ENCODE measurements at places on chromosomes 2 and 18.
A peak's percentile ranks its signal among the peaks of the same experiment; 100 is the strongest.

GRCh38 chr18:68667121-68667520 is 47.8 kb downstream of the TMX3 start:
- no peak for DNase-seq
- no peak overlapping the region for H3K4me3 ChIP-seq
- no peak overlapping the region for H3K27ac ChIP-seq
- no peaks in the 10 kb centered on the region for H3K4me1 ChIP-seq
- H3K36me3 ChIP-seq = no peaks in the 10 kb centered on the region
- H3K27me3 ChIP-seq = no peaks in the 10 kb centered on the region

- peaks cover 36% of the 10 kb centered on the region for H3K4me1 ChIP-seq
- no peaks in the 10 kb centered on the region for H3K27me3 ChIP-seq
- H3K4me3 ChIP-seq = peak overlapping the region; percentile 5
- DNase-seq = peak; percentile 80
These were observed 14.1 kb upstream of the CHRNA1 start for GRCh38 chr2:174778085-174778981.

- no peak overlapping the region for H3K27ac ChIP-seq
- H3K27me3 ChIP-seq = peaks cover 5% of the 10 kb centered on the region
- H3K36me3 ChIP-seq = no peaks in the 10 kb centered on the region
- no peak for DNase-seq
These were observed 49.9 kb upstream of the CALCRL start for GRCh38 chr2:187497858-187498463.

- no peak overlapping the region for H3K4me3 ChIP-seq
- H3K36me3 ChIP-seq = no peaks in the 10 kb centered on the region
- H3K4me1 ChIP-seq = no peaks in the 10 kb centered on the region
- no peak for DNase-seq
- no peaks in the 10 kb centered on the region for H3K27me3 ChIP-seq
- H3K27ac ChIP-seq = no peak overlapping the region
These were observed 415.4 kb upstream of the RGPD4 start for GRCh38 chr2:107411267-107411666.

- peaks cover 3% of the 10 kb centered on the region for H3K27me3 ChIP-seq
- DNase-seq = no peak
- no peaks in the 10 kb centered on the region for H3K36me3 ChIP-seq
- H3K4me1 ChIP-seq = no peaks in the 10 kb centered on the region
- no peak overlapping the region for H3K27ac ChIP-seq
- H3K4me3 ChIP-seq = no peak overlapping the region
These were observed 2.1 kb downstream of the CNTNAP5 start for GRCh38 chr2:124027182-124027581.

DNA sequence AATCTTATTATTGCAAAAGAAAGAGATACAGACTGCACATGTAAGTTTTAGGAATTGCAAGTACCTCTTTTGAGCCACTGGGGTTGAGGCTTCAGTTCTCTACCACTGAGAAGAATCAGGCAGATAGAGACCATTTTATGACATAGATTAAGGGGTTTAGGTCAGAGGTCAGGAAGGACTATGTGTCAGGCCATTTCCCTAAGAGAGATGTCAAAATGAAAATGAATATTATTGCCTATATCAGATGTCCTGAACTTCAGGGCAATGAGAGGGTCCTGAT is 113.7 kb downstream of the GATA6 start:
- no peaks in the 10 kb centered on the region for H3K36me3 ChIP-seq
- H3K27me3 ChIP-seq = no peaks in the 10 kb centered on the region
- H3K4me1 ChIP-seq = peaks cover 2% of the 10 kb centered on the region
- no peak overlapping the region for H3K4me3 ChIP-seq
- DNase-seq = no peak

DNA sequence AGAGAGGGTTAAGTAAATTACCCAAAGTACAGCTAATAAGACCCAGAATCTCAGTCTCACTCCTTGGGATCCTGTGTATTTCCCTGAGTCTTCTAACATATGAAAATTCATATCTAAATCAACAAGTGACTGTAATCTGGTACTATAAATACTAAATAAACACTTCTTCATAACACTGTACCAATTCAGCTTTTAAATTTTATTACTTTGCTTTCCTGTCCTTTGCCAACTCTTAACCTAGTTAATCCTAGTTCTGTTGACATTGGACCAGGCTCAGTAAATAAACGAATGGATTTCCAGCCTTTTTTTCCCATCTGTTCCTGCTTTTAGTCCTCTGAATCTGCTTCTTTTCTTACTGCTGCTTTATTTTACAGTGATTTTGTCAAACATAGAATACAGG is 13.8 kb downstream of the MRPL35 start:
- H3K36me3 ChIP-seq = peaks cover 58% of the 10 kb centered on the region
- DNase-seq = no peak
- no peaks in the 10 kb centered on the region for H3K27me3 ChIP-seq

DNA sequence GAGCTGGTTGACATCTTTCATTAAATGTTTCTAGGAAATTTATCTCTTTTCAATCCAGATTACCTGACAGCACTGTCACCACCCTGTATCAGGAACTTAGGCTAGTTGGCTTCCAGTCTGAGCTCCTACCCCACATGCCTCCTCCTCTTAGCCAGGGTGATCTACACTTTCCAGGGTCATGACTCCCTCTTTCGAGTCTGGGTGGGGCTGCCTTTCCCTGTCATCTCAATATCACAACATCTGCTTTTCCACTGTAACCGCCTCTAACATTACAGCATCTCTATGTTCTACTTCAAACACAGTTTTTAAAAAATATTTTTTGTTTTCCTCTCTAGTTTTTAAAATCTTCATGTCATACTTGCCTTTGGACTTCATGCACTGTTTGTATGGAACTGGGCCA is 129.2 kb downstream of the RBMS1 start:
- H3K4me3 ChIP-seq = no peak overlapping the region
- H3K4me1 ChIP-seq = peaks cover 16% of the 10 kb centered on the region
- no peak for DNase-seq
- H3K27ac ChIP-seq = no peak overlapping the region
- no peaks in the 10 kb centered on the region for H3K27me3 ChIP-seq

DNA sequence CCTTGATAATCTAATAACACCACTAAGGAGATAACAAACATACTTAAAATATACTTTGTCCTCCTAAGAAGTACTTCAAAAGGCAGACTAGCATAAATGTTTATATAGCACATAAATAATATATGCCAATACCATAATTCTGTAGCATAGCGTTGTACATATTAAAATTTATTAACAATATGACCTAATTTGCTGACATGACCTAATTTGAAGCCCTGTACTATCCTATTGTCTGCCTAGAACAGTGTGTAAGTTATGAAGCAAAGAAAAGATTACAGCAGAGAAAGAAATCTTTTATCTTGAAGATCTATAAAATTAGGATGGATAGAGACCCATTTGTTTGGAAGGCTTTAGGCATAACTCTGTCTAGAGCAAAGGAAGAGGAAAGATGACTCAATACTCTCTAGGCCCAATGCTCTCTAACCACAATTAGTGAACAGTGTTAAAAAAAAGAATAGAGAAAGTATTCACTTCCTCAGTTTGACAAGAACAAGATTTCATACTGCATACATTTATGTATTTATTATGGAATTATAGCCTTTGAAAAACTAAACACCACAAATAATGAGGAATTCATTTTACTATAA is 231.3 kb downstream of the ZRANB3 start:
- H3K4me3 ChIP-seq = no peak overlapping the region
- DNase-seq = no peak
- no peak overlapping the region for H3K27ac ChIP-seq
- H3K36me3 ChIP-seq = no peaks in the 10 kb centered on the region
- no peaks in the 10 kb centered on the region for H3K27me3 ChIP-seq

DNA sequence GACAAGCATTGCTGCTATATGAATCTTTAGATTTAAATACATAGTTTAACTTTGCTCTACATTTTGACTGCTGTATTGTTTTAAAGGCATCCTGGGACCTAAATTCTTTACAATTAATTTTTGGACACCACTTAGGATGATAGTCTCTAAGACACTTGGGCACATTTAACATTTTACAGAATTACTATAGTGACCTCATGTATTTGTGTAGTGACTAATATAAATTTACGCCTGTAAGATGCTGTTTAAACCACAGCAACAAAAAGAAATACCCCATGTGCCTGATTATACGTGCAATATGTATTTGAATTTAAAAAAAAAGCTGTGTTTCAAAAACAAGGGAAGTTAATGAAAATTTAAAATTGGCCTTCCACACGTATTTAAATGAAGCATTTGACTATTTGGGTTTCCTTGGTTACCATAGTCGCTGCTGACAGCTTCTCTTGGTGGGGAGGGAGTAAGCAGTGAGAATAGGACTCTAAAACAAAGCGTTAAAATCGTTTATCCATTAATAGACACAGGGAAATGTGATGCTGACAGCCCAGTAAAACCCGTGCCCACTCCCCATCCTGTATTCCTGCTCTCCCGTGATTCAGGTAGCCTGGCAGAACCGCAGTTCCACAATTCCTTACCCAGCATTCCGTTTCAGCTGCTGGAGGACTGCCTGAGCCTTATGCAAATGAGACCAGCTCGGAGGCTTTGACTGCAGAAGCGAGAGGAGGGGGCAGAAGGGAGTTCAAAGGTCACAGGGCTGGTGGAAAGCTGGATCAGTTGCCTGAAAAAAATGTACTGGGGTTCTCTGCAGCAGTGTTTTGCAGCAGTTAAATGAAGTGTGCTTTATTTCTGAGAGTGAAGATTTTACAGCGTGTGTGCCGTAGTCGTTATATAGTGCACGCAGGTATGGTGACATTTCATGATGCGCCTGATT is 104.3 kb downstream of the CSRNP3 start:
- no peak for DNase-seq
- H3K27me3 ChIP-seq = no peaks in the 10 kb centered on the region
- no peak overlapping the region for H3K27ac ChIP-seq
- no peaks in the 10 kb centered on the region for H3K36me3 ChIP-seq

DNA sequence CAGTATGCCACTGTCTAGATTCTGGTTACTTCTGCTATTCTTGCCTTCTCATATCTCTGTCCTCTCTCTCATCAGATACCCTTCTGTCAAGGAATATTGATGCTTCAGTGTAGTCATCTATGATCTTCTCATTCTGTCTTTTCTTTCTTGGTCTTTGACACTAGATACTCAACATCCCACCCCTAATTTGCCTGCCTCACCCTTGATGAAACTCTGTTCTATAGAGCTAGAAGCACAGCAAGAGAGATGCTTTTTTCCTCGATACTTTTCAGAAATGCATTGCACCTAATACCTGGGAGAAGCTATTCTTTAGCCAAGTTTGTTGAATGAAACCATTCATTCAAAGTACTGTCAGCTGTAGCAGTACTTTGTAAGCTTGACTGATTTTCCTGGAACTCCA is 9.5 kb downstream of the SEPTIN2 start:
- H3K36me3 ChIP-seq = peaks cover 69% of the 10 kb centered on the region
- H3K4me1 ChIP-seq = peaks cover 39% of the 10 kb centered on the region
- H3K27ac ChIP-seq = no peak overlapping the region
- DNase-seq = no peak
- no peak overlapping the region for H3K4me3 ChIP-seq

- peaks cover 61% of the 10 kb centered on the region for H3K4me1 ChIP-seq
- H3K27me3 ChIP-seq = peaks cover 4% of the 10 kb centered on the region
- no peak overlapping the region for H3K4me3 ChIP-seq
- H3K36me3 ChIP-seq = peaks cover 11% of the 10 kb centered on the region
- no peak for DNase-seq
These were observed 17.8 kb downstream of the RASGRP3 start for GRCh38 chr2:33494155-33494779.

GRCh38 chr2:58756336-58756735 is 515.2 kb upstream of the FANCL start:
- no peak for DNase-seq
- H3K4me1 ChIP-seq = no peaks in the 10 kb centered on the region
- H3K4me3 ChIP-seq = no peak overlapping the region

- peak overlapping the region; percentile 78 for H3K4me3 ChIP-seq
- peaks cover 37% of the 10 kb centered on the region for H3K27me3 ChIP-seq
- H3K27ac ChIP-seq = no peak overlapping the region
- DNase-seq = peak; percentile 78
- H3K36me3 ChIP-seq = no peaks in the 10 kb centered on the region
These were observed 812 bp upstream of the KCNG3 start for GRCh38 chr2:42494355-42495233.

- no peak for DNase-seq
- no peak overlapping the region for H3K27ac ChIP-seq
- no peaks in the 10 kb centered on the region for H3K36me3 ChIP-seq
- no peak overlapping the region for H3K4me3 ChIP-seq
These were observed 165.9 kb upstream of the CCDC150 start for GRCh38 chr2:196473617-196474016.

GRCh38 chr18:58865701-58866065 is 1.0 kb downstream of the ZNF532 start:
- H3K4me1 ChIP-seq = peaks cover 14% of the 10 kb centered on the region
- H3K27me3 ChIP-seq = peaks cover 59% of the 10 kb centered on the region
- H3K4me3 ChIP-seq = no peak overlapping the region
- H3K27ac ChIP-seq = no peak overlapping the region

GRCh38 chr2:191556463-191556862 is 121.5 kb upstream of the NABP1 start:
- H3K27ac ChIP-seq = no peak overlapping the region
- no peak for DNase-seq
- H3K4me3 ChIP-seq = no peak overlapping the region
- no peaks in the 10 kb centered on the region for H3K36me3 ChIP-seq
- H3K27me3 ChIP-seq = peaks cover 14% of the 10 kb centered on the region
- peaks cover 16% of the 10 kb centered on the region for H3K4me1 ChIP-seq

GRCh38 chr18:45838302-45839070 is 13.0 kb downstream of the SIGLEC15 start:
- peaks cover 56% of the 10 kb centered on the region for H3K27me3 ChIP-seq
- no peaks in the 10 kb centered on the region for H3K36me3 ChIP-seq

DNA sequence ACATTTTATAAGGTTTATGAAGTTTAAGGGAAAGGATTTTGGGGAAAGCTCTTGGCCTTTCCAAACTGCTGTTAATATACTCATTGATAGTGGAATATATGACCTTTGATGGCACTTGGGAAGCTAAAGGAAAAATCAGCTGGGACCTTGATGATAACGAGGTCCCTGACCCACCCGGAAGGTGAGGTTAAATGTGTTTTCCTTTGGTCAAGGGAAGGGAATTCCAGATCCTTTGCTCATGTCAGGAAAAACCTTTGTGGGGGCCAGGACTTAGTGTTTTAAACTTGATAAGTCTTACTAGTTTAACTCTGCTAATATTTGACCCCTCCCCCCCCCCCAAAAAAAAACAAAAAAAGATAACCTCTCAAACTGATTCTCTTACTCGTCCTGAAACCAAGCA is 50.7 kb downstream of the CRIM1 start:
- no peaks in the 10 kb centered on the region for H3K36me3 ChIP-seq
- DNase-seq = no peak

- peaks cover 8% of the 10 kb centered on the region for H3K4me1 ChIP-seq
- DNase-seq = no peak
- H3K36me3 ChIP-seq = no peaks in the 10 kb centered on the region
- H3K27me3 ChIP-seq = no peaks in the 10 kb centered on the region
- H3K27ac ChIP-seq = no peak overlapping the region
These were observed 12.4 kb downstream of the EHD3 start for GRCh38 chr2:31246184-31246852.

- no peak for DNase-seq
- no peak overlapping the region for H3K27ac ChIP-seq
- peaks cover 2% of the 10 kb centered on the region for H3K36me3 ChIP-seq
- peaks cover 22% of the 10 kb centered on the region for H3K4me1 ChIP-seq
- H3K27me3 ChIP-seq = peaks cover 14% of the 10 kb centered on the region
These were observed 40.7 kb upstream of the ARHGAP25 start for GRCh38 chr2:68693951-68694350.

- no peak overlapping the region for H3K27ac ChIP-seq
- H3K4me3 ChIP-seq = no peak overlapping the region
- peaks cover 4% of the 10 kb centered on the region for H3K36me3 ChIP-seq
- peaks cover 14% of the 10 kb centered on the region for H3K4me1 ChIP-seq
- peaks cover 2% of the 10 kb centered on the region for H3K27me3 ChIP-seq
These were observed 707.9 kb upstream of the ID2 start for GRCh38 chr2:7973801-7974480.

GRCh38 chr2:129781749-129782632 is 197.5 kb upstream of the RAB6C start:
- no peak overlapping the region for H3K4me3 ChIP-seq
- no peaks in the 10 kb centered on the region for H3K4me1 ChIP-seq
- H3K27ac ChIP-seq = no peak overlapping the region
- H3K36me3 ChIP-seq = no peaks in the 10 kb centered on the region
- H3K27me3 ChIP-seq = no peaks in the 10 kb centered on the region
